ENCODE measurements at places on chromosomes 12 and 14. TPM values are rescaled to one million over a fixed set of nuclear protein-coding genes. Genes with fewer than 3 reads are reported as not detected.

- no peaks in the 10 kb centered on the region for H3K36me3 ChIP-seq
- H3K27me3 ChIP-seq, result no peaks in the 10 kb centered on the region
- H3K27ac ChIP-seq, result no peak overlapping the region
- H3K4me3 ChIP-seq, result peak overlapping the region; percentile 65
Measured at GRCh38 chr12:22044391-22044790, 1.6 kb upstream of the CMAS start.

DNA sequence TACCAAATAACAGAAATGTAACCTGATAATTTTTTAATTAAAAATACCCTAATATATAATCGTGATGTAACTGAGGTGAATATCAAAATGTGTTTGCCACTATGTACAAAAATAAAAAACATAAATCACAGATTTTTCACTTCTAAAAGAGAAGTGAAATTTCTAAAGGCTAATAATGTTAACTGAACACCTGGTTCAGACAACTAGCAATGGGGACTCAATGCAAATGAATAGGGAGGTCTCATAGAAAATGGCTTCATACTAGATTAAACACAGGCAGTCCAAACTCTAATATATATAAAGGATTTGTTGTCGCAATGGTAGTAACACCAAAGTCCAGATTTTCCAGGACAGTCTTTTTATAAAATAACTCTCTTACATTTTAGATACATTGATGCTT lies 365.4 kb upstream of the ATP2B1 start:
- peaks cover 3% of the 10 kb centered on the region for H3K36me3 ChIP-seq
- no peak overlapping the region for H3K27ac ChIP-seq
- no peaks in the 10 kb centered on the region for H3K27me3 ChIP-seq
- peaks cover 11% of the 10 kb centered on the region for H3K4me1 ChIP-seq

DNA sequence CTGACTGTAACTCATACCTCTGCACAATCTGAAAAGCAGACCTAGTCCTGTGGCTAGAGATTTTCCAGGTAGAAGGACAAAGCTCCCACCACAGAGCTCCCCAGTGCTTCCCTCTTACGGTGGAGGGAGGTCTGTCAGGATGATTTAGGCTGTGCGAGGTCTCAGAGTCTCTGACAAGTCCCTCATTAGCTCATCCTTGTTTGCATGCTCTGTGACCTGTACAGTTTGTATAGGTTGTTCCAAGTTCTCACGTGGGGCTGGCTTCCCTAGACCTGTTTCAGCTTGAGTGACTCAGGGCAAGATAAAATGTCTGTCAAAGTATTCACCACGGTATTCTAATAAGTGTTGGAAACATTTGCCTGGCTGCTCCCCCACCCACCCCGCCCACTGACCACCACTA lies 34.8 kb downstream of the ASCL1 start:
- no peaks in the 10 kb centered on the region for H3K4me1 ChIP-seq
- H3K36me3 ChIP-seq, result no peaks in the 10 kb centered on the region
- DNase-seq, result no peak
- H3K27me3 ChIP-seq, result peaks cover 2% of the 10 kb centered on the region

Gene OTOGL
- total RNA-seq, result 0.12 TPM

GRCh38 chr12:48997719-48998496 lies 1.3 kb downstream of the DDN start:
- peaks cover 82% of the 10 kb centered on the region for H3K27me3 ChIP-seq
- peaks cover 23% of the 10 kb centered on the region for H3K4me1 ChIP-seq
- H3K36me3 ChIP-seq, result peaks cover 10% of the 10 kb centered on the region
- H3K27ac ChIP-seq, result no peak overlapping the region
- H3K4me3 ChIP-seq, result peak overlapping the region; percentile 64

DNA sequence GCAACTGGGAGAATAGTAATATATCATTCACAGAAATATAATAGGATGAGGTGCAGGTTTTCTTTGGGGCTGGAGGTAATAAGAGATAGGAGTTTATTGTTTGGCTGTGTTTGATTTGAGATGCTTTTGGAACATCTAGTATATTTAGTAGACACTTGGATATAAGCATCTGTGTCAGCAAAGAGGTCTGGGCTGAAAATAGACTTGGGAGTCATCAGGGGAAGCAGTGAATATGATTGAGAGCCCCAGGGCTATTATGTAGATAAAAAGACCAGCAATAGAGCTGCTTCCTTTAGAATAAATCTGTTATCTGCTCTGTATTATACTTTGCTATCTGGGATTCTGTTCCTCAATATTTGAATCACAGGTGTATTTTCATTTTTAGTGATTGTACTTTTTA lies 36.6 kb downstream of the SPATA7 start:
- H3K27me3 ChIP-seq, result no peaks in the 10 kb centered on the region
- H3K36me3 ChIP-seq, result peaks cover 25% of the 10 kb centered on the region
- DNase-seq, result no peak
- H3K4me3 ChIP-seq, result no peak overlapping the region
- peaks cover 4% of the 10 kb centered on the region for H3K4me1 ChIP-seq

- no peaks in the 10 kb centered on the region for H3K4me1 ChIP-seq
- H3K36me3 ChIP-seq, result no peaks in the 10 kb centered on the region
- no peak overlapping the region for H3K4me3 ChIP-seq
- H3K27me3 ChIP-seq, result no peaks in the 10 kb centered on the region
Measured at GRCh38 chr12:76113800-76114757, 29.6 kb upstream of the NAP1L1 start.

GRCh38 chr12:1474041-1474573 lies 120.3 kb downstream of the FBXL14 start:
- H3K27ac ChIP-seq, result no peak overlapping the region
- no peak for DNase-seq
- H3K4me3 ChIP-seq, result no peak overlapping the region
- H3K27me3 ChIP-seq, result no peaks in the 10 kb centered on the region
- H3K36me3 ChIP-seq, result no peaks in the 10 kb centered on the region
- peaks cover 7% of the 10 kb centered on the region for H3K4me1 ChIP-seq

DNA sequence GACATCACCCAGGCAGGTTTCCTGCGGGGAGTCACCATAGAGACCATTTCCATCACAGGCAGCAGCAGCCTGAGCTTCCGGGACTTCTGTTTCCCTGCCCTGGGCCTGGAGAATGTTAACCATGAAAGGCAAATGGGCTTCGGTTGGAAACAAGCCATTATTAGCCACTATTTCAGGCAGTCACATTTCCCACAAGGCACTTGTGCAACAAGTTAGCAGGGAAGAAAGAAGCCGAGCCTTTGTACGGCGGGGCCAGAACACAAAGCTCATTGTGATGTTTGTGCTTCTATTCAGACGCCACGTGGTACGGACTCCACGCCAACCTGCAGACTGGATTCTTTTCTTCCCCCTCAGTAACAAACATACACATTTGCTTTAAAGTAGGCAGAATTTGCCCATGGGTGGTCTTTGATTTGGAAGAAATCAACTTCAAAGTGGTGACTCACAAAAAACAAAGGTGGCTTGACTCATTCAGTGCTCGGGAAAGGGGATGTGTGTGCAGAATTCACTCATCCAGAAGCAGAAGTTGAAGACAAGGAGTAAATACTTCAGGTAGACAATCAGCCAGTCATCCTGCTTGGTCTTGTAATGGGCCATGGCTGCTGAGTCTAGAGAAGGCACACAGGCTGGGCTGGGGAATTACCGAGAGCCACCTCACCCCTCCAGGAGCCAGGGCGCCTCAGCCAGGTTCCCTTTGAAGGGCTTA lies 154.2 kb upstream of the PRMT8 start:
- no peaks in the 10 kb centered on the region for H3K36me3 ChIP-seq
- peaks cover 46% of the 10 kb centered on the region for H3K4me1 ChIP-seq
- peak; percentile 10 for DNase-seq
- no peak overlapping the region for H3K4me3 ChIP-seq
- no peaks in the 10 kb centered on the region for H3K27me3 ChIP-seq

Measured in neural crest cell (in vitro differentiated cells).